A172 (cell line): ENCODE measurements at places on chromosomes 2 and 18. TPM values are rescaled to one million over a fixed set of nuclear protein-coding genes. Genes with fewer than 3 reads are reported as not detected.
A peak's percentile ranks its signal among the peaks of the same experiment; 100 is the strongest.

Gene INHA
- 0.86 TPM in 1 of 2 replicates, not detected in the other for total RNA-seq

DNA sequence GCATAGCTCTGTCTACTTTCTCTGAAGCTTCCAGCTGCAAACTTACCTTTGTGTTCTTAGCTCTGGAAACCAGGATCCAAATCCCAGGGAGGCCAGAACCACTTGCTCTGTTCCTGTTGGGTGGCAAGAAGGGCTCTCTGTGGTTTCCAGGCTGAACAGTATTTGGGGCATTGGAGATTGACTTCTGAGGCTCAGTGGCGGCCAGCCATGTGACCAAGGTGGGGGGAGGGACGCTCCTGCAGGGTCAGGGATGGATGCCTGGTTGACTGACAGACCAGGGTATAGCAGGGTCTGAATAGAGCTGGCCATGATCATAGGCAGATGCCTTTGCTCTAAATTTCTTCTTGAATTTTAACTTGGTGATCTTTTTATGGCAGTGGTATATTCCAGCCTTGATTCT lies 15.1 kb downstream of the SLC4A5 start:
- no peak for DNase-seq

- peak; percentile 48 for DNase-seq
These were observed 73.1 kb downstream of the CPO start for GRCh38 chr2:207012461-207012860.

DNA sequence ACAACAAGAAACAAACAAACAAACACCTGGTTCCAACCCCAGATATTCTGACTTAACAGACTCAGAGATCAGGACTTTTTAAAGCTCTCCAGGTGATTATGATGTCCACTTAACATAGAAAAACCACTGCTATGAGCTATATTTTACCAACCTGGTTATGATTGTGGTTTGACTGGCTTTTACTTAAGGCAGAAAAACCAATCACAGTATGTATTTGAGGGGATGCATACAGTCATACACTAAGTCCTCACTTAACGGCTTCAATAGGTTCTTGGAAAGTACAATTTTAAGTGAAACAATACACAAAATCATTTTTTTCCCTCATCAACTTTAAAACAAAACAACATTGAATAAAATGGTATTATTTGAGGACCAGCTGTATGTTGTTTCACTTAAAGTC lies 393.6 kb downstream of the ZEB2 start:
- DNase-seq = no peak

DNA sequence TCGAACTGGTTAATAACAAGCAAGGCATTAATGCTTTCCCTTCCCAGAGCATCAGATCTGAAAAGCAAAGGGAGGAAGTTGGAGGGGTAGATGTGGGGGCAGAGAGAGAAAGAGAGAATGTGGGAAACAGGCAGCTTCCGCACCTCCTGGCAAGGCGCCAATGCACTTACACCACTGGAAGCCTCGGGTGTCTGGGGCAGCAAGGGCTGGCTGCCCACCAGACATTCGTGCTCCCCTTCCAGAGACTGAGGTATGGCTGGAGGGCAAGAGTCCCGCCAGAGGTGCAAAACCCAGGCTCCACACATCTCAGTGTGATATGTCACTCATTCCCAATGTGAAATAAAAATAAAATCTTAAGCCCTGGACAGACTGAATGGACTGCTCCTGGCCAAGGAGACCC lies 46.4 kb downstream of the TEX51 start:
- no peak for DNase-seq

Gene CACNB4
- 1.8 and 2.2 TPM in 2 replicates for total RNA-seq

DNA sequence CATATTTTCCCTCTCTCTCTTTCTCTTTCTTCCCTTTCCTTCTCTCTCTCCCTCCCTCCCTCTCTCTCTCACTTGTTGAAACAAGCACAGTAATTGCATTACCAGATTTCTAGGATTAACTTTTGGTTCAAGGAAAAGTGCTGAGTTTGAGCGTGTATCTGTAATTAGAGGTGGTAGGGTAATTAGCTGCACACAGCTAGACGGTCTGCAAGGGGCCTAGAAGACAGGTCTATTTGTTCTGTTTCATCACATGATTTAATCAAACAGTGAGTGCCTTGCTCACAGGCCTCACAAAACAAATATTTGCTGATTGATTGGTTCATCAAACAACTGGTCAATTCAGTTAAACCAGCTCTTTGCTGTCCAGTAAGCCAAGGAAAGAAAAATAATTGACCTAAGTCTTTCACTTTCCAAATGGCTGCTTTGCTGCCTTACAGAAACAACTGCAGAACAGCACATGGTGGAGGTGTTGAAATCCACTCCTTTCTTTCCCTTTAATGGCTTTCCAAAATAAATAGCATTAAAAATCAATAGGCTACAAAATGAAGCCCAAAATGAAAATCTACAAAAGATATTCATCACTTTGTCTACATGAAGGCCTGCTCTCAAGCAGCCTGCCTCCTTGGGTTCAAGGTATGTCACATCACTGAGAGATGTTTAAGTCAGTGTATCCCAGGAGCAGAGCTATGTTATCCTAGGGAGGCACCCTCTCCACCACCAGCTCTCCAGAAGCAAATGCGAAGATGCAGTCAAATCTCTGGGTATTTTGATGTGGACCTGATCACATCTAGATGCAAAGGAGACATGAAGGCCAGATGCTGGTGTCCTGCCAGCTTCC lies 264.4 kb upstream of the SIX2 start:
- DNase-seq = no peak

Gene PFN4
- 0.40 and 2.3 TPM in 2 replicates for total RNA-seq

Gene DSG3
- 0.07 TPM in 1 of 2 replicates, not detected in the other for total RNA-seq
